ENCODE measurements at places on chromosomes 3 and 15.
A peak's percentile ranks its signal among the peaks of the same experiment; 100 is the strongest.

GRCh38 chr15:28942571-28942970, 56.8 kb downstream of the APBA2 start:
- no peak for DNase-seq

DNA sequence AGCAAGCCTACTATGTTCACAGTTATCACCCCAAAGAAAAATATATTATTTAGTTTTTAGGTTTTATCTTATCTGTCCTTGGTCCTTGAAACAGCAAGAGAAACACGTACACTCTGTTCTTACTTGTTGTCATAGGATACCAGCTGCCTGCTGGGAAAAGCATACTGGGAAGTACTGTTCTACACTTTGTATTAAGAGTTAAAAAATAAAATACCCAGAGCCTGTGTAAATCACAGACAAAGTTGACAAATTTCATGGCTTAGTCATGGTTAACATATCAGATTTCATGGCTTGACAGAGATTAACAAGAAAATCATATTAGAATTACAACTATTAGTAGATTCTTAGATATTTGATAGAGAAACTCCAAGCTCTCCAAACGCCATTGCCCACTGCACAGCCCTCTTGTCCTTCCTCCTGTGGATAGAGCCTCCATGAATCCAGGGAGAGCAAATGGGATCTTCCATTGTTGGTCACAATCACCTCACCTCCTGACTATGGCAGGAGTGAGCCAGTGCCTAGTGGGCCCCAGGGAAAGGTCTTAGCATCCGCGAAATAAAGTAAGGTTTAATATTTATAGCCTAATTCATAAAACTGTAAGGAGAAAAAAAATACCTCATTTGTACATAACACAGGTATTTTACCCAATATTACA, 128.1 kb upstream of the WNT5A start:
- no peak for DNase-seq

- no peak for DNase-seq
Observed at GRCh38 chr15:61871926-61872522, 188.2 kb downstream of the VPS13C start.

- DNase-seq, result no peak
Observed at GRCh38 chr3:119677641-119677934, 382 bp upstream of the COX17 start.

GRCh38 chr3:184440151-184440550, 60.3 kb downstream of the CHRD start:
- no peak for DNase-seq

DNA sequence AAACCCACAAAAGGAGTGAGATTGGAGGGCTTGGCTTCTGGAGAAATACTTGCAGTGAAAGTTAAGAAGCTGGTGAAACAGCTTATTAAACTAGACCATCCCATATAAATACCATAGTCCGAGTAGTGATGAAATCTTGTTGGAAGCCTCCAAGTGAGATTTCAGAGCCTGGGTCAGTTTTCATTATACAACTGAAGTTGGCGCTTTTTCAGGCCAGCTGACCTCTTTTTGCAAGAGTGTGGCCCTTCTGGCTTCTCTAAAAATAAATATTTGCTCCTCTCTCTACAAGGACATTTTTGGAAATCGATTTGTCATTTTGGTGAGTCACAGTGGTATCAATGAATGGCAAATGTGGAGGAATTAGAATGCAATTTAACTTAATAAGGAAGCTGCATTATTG, 51.2 kb upstream of the THRB start:
- no peak for DNase-seq

DNA sequence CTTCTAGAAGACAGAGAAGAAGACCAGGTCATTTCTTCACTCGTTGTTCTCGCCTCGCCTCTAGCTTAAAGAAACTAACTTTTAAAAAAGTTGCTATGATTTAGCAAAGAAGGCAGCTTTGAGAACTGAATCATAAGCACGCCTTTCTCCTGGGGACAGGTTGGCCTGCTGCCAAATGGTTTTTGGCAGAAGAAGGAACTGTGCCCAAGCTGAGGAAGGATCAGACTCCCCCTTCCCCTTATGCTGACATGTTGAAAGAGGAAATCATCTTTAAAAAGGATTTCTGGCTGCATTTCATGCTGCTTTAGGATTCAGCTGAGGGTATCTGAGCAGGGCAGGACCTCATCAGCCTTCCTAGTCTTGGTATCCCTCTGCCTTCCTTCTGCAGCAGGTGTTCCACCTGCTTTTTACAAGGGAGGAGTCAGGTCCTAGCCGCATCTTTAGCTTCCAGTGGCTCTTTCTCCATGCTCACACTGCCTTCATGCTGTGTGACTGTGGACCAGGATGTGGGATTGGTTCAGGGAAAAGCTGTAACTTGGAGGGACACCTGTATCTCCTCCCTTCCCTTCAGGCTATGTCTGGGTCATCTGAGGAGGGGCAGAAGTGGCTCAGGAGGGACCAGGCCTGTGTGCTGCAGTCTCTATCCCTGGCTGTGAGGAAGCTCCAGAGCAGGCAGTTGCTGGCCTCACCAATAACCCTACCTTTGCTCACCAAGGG, 34.1 kb upstream of the HACD2 start:
- peak; percentile 29 for DNase-seq

DNA sequence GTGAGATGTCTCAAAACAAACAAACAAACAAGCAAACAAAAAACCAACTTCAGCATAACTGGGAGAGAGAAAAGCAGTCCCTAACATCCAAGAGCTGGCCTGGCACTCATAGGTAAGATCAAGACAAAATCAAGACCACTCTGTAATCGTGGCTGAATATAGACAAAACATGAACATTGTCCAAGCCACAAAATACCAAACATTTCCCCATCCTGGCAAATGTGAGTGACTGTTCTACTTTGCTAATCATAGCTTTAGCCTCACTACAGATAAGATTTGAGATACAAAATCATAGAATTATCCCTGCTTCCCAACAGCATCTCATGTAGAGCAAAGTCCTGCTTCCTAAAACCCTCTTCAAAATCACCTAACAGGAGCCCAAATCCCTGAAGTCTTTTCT, 116.7 kb upstream of the PRTG start:
- DNase-seq, result no peak

Measured in anterior cingulate cortex (tissue), 58 donors.